Stimulated activated CD4-positive, alpha-beta T cell treated with anti-CD3 and anti-CD28 coated beads, TNF-alpha, amount 100 ng/mL, for 4 hours (primary cell): ENCODE measurements at places on chromosomes 5 and 9.

DNA sequence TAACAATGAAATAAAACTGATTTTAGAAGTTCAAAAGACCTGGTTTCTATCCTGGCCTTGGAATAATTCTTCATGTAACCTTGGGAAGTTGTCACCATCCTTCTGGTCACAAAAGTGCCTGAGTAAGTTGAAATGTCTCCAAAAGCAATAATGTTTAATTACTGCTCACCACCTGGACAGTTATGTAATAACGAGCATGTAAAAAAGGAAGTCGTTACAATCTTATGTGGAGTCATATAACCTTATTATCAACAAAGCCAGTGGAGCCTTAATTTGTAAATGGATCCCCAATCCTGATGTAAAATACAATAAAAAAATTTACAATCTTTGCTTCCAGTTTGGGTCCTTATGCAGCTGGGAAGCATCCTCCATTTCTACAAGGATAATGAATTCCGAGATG lies 64.2 kb upstream of the GPR151 start:
- no peak for DNase-seq

- DNase-seq: no peak
Measured at GRCh38 chr5:89690331-89690730, 719.2 kb downstream of the CETN3 start.

GRCh38 chr5:148740966-148741742 lies 85.3 kb upstream of the ADRB2 start:
- DNase-seq: no peak

- DNase-seq: no peak
Measured at GRCh38 chr9:129716091-129716490, 36.8 kb downstream of the PTGES start.

- DNase-seq: no peak
Measured at GRCh38 chr9:71676460-71676859, 91.9 kb downstream of the CEMIP2 start.

DNA sequence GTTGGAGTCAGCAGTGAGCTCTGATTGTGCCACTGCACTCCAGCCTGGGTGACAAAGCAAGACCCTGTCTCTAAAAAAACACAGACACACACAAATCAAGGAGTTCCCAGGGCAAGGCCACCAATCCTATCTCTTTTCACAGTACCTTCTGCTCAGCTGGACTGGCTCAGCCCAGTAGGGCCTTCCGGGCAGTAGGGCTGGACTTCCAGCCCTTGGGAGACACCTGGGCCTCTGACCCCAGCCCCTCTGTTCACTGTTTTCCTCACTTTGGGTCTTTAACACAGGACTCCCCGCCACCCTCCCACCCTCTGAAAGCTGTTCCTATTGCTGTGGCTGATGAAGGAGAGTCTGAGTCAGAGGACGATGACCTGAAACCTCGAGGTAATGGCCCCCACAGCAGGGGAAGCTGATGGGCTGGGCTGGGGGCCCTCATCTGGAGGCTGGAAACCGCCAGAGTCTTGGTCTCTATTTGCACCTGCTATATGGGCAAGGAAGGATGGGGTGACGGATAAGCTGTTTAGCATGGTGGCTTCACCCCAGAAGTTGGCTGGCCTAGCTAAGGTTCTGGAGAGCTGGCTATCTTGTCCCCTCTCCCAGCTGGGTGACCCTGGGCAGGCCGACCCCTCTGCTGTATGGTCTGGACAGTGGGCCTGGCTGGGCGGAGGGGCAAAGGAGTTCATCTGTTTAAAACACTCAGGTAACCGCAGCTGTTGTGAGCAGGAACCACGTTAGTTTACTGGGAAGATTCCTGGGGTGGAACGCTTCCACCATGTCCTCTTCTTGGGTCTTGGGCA lies 25.6 kb downstream of the USP20 start:
- no peak for DNase-seq

DNA sequence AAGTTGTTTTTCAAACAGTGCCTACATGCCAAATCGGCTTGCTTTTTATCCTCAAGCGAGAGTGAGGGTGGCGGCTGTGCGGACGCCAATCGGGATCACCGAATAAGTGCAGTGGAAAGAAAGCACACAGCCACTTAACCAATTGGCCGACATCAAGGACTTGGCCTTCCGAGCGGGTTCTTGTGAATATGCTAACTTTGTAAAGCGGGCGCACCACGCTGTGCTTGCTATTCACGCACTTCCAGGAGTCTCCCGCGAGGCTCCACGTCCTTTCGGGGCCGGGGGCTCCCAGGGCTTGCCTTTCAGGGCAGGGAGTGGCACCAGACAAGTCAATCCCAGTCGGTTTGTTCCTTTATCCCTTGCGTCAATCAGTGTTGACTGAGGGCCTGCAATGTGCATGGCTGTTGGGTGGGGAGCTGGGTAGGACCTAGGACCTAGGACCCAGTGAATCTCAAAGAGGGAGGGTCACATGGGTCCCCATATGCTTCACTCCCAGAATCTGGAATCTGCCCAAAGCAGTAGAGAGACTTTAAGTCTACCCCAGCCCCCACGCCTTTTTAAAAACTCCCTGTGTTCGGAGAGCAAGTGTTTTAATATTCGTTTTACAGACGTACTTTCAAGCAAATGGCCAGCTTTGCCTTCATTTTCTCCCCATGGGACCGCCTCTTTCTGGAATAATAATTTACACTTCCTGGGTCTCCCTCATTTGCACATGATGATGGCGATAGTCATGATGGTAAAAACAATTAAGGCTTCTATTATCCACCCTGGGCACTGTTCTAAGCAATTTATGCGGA lies 2.0 kb upstream of the GCNT4 start:
- no peak for DNase-seq

GRCh38 chr5:72283358-72283757 lies 36.7 kb downstream of the MRPS27 start:
- no peak for DNase-seq

- peak; percentile 24 for DNase-seq
Measured at GRCh38 chr9:89606624-89607311, 2.0 kb downstream of the GADD45G start.

DNA sequence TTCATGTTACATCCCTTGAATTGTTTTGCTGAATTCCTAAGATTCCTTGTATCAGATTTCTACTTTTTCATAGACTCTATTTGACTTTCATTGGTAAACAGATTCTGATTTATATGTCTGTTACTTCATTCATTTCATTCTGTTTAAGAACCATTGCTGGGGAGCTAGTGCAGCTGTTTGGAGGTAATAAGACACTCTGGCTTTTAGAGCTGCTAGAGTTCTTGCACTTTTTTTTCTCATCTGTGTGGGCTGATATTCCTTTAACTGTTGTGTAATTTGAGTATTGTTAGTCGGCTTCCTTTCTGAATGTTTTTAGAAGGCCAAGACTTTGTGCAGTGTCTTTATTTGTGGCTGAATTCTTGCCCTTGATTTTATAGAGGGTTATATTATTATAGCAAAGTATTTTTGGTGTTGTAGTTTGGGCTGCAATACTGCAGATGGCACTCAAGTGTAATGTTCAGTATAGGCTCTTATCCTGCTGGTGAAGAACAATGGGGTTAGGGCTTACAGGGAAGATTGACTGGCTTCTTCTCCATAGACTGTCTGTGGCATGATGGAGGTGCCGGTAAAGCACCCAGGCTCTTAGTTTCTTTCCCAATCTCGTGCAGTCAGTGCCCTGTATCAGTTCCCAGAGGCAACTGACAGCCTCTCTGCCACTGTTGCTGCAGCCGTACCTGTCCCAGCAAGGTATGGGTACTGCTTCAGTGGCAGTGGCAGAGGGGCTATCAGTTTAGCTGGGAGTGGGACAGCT lies 162.2 kb downstream of the OXCT1 start:
- DNase-seq: no peak

GRCh38 chr9:135614821-135615665 lies 24.3 kb downstream of the GLT6D1 start:
- no peak for DNase-seq

- DNase-seq: no peak
Measured at GRCh38 chr9:86747711-86748110, 199.6 kb downstream of the GAS1 start.

GRCh38 chr9:4062966-4063365 lies 236.9 kb downstream of the GLIS3 start:
- DNase-seq: no peak

GRCh38 chr5:2193542-2194235 lies 311.0 kb upstream of the IRX4 start:
- no peak for DNase-seq

- no peak for DNase-seq
Measured at GRCh38 chr5:149195337-149195887, 54.1 kb downstream of the ABLIM3 start.

GRCh38 chr9:109482391-109482916 lies 15.7 kb downstream of the PTPN3 start:
- DNase-seq: no peak

DNA sequence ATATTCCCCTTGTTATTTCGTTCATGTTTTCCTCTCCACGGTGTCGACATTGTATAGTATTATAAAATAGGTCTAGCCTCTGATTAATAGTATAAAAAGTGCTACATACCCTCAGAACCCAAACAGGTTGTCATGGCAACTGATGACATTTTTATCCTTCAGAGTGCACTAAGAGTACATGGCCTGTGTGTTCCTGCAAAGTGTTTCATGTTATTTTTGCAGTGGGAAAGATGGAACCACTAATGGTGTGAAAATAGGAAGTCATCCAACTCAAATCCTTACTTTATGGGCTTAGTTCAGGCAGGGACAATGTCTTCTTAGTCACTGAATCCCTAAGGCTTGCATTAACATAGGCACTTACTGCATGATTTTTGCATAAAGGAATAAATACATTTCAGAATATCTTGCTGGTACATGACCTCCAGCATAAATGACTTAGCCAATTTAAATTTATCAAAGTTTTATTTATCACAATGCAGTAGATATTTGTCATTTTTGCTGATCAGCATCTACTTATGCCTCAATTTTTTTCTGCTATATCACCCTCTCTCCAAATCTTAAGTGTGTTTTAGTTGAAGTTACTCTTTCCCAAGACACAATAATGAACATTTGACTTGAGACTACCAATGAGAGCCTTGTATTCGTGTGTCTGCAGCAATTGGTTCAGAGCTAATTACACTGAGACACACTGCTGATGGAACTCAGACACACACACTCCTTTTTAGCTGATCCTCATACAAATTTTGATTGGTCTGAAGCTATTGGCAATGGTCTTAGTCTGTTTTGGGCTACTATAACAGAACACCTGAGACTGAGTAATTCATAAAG lies 243.7 kb downstream of the KCTD16 start:
- DNase-seq: no peak

- DNase-seq: no peak
Measured at GRCh38 chr5:173495225-173495904, 121.1 kb downstream of the BOD1 start.

- DNase-seq: no peak
Measured at GRCh38 chr5:180823940-180824629, 21.5 kb upstream of the MGAT1 start.

DNA sequence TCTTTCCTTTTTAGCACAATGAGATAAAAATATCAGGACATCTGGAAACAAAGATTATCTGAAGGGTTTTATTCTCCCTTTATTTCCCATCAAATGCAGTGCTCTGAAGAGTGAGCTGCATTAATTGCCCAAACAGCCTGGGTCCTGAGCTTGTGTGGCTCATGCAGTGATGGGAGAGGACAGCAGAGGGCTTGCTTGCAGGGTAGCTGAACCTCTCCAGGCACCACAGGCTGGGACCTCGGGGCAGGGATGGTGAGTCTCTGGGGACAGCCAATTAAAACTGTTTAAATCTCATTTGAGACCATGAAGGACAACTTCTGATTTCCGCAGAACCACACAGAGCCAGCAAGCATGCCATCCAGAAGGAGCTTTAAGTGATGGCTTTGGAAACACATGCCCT lies 71.2 kb downstream of the PLAC8L1 start:
- no peak for DNase-seq

GRCh38 chr5:42005561-42006153 lies 80.6 kb downstream of the FBXO4 start:
- no peak for DNase-seq

DNA sequence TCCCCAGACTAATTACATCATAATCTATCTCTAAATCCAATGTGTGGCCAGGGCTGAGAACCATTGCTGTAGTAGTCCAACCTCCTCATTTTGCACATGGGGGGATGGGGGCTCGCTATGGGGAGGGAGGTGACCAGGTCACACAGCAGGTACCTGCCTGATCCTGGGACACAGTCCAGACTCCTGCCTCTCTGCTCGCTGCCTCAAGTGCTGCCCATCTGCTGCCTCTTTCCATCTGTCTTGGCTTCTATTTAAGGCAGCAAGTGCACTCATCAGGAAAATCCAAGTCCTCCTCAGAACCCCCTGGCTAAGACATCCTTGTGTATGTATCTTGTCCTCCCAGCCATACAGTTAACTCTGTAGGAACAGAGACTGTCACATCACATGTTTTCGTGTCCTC lies 57.7 kb upstream of the FRRS1L start:
- DNase-seq: no peak

GRCh38 chr5:128904805-128905567 lies 60.3 kb upstream of the SLC27A6 start:
- no peak for DNase-seq
